ENCODE measurements at places on chromosomes 3 and 15.

- DNase-seq = no peak
These were observed 150.8 kb upstream of the KCNMB2 start for GRCh38 chr3:178385280-178385952.

GRCh38 chr15:45780352-45780751 is 145.5 kb downstream of the SQOR start:
- DNase-seq = no peak

DNA sequence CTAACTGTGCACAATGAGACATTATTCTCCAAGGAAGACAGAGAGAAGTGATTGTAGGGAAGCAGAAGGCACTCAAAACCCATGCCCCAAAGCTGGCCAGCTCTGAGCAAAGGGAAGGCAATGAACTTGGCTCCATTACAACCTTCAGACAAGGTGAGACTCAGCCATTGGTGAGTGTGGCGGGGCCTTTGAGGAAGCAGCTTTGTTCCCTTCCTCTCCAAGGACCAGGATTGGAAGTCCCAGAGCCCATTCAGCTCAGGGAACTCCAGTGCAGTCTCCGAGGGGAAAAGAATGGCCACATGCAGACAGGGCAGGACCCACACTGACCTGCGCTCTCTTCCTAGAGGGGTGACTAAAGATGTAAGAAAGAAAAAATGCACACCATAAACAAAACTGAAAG is 23.1 kb downstream of the HEG1 start:
- DNase-seq = no peak

GRCh38 chr15:60961541-60962485 is 267.3 kb downstream of the RORA start:
- DNase-seq = no peak

DNA sequence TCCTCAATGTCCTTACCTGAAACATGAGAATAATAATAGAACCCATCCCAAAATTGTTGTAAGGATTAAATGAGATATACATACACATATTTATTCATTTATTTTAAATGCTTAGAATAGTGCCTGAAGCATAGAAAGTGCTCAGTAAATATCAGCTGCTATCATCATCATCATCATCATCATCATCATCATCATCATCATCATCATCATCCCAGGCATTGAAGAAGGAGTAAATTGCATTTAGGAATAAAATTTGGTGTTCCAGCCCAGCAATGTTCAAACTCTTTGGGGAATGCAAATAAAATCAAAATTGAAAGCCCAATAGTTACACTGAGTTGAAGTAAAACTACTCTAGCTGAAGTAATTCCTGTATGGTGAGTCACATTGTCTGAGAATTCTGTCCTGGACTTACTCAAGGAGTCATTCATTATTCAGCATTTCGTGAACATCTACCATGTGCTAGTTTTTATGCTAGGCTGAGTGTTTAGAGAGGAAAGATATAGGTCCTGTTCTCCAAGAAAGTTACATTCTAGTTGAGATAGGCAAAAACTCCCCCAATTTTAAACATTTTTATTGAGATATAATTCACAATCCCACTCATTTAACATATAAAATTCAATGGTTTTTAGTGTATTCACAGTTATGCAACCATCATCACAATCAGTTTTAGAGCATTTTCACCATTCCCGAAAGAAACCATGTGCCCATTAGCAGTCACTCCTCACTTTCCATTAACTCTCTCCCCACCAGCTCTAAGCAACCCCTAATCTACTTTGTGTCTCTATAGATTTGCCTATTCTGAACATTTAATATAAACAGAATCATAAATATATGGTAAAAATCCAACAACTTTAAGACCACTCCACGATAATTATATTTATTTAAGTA is 107.2 kb downstream of the FRMD5 start:
- no peak for DNase-seq

DNA sequence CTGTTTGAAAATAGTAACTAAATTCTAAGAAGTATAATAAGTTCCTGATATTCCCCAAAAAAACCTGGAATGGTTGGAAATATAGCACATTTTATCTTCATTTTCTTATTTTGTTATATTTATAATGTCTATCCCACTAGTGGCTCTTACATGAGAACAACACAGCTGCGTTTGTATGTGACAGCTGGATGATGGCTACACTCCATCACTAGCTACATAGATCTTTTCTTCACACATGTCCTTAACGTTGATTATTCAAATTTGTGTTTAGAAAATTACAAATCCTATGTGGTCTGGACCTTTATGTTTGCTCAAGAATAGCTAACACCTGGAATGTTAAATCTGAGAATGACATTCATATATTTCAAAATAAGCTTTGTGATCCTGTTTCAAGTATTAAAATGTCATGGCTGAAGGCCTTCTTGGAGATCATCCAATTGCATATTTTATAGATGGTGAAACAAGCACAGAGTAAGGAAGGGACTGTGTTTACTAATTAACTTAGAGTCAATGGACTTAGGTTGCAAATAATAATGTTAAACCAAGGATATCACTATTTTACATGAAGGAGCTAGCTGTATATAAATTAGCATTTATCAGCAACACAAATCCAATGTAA is 60.8 kb downstream of the ATP13A5 start:
- no peak for DNase-seq

DNA sequence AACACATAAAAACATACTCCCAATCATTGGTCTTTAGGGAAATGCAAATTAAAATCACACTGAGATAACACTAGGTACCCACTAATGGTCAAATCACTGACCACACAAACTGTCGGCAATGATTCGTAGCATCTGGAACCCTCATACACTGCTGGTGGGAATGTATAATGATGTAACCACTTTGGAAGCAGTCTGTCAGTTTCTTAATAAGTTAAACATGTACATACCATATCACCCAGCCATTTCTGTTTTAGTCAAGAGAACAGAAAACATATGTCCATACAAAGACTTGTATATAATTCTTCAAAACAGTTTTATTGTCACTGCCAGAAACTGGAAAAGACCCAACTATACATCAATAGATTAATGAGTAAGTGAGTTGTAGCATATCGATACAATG is 63.3 kb upstream of the LRRC3B start:
- DNase-seq = no peak

GRCh38 chr3:182729903-182730674 is 63.2 kb upstream of the ATP11B start:
- no peak for DNase-seq

GRCh38 chr3:57036952-57037351 is 23.5 kb upstream of the SPATA12 start:
- no peak for DNase-seq

- DNase-seq = no peak
These were observed 126.7 kb upstream of the EOMES start for GRCh38 chr3:27848826-27849225.

DNA sequence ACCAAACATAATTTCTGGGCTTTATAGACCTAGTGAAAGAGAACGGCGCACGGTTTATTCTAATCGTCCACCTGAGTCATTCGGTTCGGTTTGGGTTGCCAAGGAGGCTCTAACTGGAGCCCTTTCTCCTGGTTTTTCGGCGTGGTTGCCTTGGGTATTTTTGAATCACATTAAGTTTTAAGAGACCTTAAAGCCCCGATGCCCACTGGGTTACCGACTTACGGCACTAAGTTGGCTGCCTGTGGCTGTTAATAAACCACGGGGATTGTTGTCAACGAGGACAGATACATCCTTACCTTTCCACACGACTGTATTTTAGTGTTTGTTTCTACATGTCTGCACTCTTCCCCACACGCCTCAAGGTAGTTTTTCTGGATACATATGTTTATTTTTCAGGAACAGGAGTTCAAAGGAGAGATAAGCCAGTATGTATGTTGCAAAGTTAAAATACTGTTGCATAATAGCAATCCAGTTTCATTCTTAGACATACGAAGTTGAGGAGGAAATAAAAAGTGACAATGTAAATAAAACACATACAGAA is 1.2 kb upstream of the ANP32A start:
- DNase-seq = no peak

- DNase-seq = no peak
These were observed 49.2 kb downstream of the RYK start for GRCh38 chr3:134201201-134202130.

DNA sequence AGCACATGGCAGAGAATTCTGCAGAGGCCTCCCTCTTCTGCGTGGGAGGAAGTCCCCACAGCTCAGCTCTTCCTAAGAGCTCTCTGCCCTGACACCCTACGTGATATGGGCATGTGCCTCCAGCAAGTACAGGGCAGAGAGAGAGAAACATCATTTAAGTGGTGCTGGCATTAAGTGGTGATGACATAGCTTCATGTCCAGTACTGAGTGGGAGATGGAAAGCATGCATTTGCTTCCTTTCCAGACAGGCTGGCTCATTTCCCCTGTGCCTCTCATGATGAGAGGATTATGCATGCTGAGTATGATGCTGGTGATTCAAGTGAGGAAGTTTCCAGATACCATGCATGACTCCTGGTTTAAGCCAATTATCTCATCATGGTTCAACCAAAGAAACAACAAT is 26.9 kb downstream of the BFSP2 start:
- no peak for DNase-seq

GRCh38 chr3:12507591-12508281 is 23.5 kb downstream of the TSEN2 start:
- DNase-seq = no peak

DNA sequence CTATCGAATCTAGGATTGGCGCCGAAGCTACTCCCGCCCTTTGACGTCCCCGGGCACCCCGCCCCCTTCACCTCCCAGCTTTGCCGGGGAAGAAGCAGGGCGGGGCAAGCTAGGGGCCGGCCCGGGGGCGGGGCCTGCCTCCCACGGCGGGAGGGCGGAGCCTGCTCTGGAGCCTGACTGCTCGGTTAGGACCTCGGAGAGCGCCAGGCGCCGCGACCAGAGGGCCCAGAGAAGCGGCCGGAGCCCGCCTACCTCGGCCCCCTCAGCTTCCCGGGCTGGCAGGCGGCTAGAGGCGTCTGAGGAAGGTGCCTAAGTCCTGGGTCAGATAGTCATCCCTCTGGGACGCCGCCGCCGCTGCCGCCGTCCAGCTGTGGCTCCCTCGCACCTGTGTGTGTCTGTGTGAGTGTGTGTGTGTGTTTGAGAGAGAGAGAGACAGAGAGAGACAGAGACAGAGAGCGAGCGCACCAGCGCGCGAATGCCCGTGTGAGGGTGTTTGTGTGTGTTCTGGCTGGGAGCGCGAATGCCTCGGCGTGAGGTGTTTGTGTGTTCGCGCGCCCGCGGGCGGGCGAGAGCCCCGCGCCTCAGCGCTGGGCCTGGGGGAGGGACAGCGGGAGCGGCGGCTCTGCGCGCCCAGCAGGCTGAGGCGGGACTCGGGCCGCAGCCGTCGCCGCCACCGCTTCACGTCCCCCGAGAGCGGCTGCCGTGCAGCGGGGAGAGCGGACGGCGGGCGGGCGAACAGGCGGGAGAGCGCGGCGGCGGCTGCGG is at the start of gene STXBP5L:
STXBP5L (plus strand) TSS at position 176 of the 765 bp plus-strand sequence. CDS start 1,374 bp downstream, outside the sequence.
- no peak for DNase-seq

DNA sequence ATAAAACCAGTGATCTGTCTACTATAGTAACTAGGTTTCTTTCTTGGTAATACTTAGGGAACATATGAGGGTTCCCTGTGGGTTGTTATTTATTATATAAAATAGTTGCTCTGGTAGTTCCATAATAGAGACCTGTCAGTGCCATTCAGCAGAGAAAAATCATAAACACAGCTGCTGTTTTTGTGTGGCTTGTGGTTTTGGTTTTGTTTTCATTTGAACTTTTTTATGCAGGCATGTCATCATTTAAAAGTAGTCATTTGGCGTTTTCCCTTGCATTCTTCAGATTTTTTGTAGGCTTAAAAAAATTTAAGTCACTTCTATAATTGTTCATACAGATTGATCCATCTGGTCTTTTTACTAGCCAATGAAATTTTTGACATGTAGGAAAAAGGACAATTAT is 47.9 kb downstream of the PIK3CA start:
- DNase-seq = no peak

GRCh38 chr3:107985496-107985895 is 105.3 kb downstream of the CD47 start:
- DNase-seq = no peak

DNA sequence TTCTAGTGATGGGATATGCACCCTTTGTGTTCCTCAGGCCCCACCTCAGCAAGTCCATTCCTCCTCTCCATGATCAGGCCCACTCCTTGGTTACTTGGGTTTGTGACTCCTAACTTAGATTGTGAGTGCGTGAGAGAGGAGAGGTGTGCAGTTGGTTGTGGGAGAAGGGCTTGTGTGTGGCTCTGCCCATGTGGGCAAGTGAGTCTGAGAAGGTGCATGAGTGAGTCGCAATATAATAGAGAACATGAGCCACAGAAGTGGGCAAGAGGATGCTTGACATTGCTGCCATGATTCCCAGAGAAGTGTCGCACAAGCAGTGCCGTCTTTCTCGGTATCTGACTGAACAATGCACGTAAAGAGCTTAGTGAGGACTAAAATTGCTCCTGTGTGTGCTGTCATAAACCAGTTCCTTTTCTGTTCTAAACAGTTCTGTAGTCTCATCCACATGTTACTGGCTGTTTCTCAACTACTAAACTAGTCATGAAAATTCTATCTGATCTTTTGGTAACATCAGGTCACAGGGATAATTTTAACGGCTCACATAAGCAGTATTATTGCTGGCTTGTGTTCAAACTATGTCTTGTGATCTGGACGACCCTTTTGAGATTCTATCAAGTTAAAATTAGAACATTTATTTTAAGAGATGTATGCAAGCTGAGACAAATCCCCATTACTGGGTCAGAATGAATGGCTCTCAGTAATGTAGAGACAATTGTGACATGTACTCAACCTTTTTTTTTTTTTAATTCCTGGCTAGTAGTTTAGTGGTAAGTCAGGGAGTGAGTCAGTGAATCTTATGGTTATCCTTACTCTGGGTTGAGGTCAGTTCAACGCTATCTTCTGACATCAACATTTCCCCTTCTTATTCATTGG is 25.6 kb downstream of the GYG1 start:
- no peak for DNase-seq

GRCh38 chr15:70319466-70319865 is 221.7 kb upstream of the TLE3 start:
- DNase-seq = peak; percentile 13

DNA sequence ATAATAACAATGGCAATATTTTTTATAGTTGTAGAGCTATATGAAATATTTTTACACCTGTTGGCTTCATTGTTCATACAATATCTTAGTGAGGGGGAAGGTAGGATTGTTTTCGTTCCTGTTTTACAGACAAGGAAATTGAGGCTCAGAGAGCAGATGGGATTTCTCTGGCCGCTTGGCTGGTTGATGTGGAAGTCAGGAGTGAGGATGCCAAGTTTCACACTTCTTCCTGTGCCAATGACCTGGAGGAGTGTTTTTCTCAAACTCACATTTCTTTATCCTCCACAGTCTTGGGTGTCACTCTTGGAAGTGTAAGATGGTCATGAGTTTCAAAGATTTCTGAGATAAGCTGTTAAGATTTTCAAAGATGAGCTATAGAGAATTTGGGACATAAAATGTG is 50.6 kb downstream of the LPP start:
- no peak for DNase-seq

GRCh38 chr3:20136231-20136630 is 49.8 kb downstream of the SGO1 start:
- DNase-seq = no peak
